ENCODE measurements at places on chromosomes 7 and 10.

DNA sequence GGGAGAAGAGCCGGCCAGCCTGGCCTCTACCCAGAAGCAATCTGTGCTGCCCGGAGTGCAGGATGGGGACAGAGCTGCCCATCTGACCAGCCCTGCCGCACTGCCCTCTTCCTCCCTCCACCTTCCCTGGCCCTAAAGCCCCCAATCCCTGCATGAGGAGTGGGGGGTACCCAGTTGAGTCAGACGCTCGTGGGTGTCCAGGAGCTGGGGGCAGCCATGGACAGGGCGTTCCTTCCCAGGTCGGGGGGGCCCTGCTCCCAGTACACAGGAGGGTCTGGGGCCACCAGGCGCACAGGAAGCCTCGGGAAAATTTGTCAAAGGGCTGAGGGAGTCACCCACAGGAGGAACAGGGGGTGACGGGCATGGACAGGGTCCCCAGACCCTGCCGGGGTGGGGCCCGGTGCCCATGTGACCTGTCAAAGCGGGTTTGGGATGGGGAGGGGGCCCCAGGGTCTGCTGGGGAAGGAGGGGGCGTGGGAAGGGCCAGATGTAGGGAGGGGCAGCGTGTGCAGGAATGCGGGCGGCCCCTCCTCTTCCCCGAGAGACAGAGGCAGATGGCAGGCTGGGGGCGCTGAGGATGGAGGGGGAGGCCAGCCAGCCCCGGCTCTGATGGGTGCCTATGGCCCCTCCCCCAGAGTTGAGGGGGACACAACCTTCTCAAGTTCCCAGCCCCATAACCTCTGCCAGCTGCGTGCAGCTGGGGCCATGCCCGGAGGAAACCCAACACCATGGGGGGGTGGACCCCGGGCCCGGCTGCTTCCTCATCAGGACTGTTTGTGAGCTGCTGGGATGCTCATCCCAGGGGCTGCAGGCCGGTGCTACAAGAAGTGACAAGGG, 21.5 kb upstream of the GRIFIN start:
- DNase-seq = no peak

DNA sequence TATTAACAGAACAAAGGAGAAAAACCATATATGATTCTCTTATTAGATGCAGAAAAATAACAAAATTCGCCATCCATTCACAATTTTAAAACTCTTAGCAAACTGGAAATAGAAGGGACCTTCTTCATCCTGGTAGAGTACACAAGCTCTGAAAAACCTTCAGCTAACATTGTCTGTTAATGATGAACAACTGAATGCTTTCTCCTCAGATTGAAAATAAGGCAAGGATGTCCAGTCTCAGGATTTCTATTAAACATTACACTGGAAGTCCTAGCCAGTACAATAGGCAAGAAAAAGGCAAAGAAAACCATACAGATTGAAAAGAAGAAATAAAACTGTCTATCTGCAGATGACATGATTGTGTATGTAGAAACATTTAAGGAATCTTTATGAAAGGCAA, 16.0 kb upstream of the CCNY start:
- no peak for DNase-seq

- no peak for DNase-seq
Measured at GRCh38 chr10:130858626-130859025, 452.9 kb downstream of the TCERG1L start.

DNA sequence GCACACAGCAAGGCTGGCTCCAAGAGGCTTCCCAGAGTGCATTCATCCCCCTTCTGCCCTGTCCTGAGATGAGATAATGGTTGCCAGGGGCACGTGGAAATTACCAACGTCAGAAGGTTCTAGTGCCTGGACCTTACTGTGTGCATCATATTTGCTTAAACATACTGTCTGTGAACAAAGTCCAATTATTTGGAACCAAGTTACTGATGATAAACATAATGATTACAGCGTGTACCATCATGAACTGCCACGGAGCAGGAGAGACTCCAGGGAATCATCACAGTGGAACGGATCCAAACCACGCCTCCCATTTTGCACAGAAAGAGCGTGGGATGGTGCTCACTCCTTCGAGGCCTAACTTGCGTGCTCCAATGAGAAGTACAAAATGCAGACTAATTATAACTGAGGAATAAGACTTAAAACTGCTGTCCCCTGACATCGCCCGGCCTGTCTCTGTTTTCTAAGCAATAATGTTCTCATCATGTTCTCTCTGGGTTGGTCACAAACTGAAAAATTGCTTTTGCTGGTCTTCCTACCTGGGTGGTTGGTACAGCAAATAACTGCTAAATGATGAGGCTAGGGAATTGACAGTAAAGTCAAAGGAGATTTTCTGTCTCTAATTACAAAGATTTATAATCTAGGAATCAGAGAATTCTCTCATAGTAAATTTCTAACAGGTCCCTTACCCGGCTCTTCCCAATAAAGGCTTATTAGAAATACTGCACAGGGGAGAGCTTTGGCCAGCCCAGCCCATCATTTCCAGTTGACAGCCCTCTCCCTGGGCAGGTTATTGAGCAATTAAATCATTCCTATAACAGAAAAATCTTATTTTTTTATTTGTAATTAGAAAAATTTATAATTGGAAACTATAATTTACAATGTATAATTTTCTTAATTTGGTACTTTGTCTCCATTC, 182.2 kb downstream of the CAMK1D start:
- no peak for DNase-seq

GRCh38 chr10:114206902-114207301, 27.7 kb downstream of the TDRD1 start:
- no peak for DNase-seq

DNA sequence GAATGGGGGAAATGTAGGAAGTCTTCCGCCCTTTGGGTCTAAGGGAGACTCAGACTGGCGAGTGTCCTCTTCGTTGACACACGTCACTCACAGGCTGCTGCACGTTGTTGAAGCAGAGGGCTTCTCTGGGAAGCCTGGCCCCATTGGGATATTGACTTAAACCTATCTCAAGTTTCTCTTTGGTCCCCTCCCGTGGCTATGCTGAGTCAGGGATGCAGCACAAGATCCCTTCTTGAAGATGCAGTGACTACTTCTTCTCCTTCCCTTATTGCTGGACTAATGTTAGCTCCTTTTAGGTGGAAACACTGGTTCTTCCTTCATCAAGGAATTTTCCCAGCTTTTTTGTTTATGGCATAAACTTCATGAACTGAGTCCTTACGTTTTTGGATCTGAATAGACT, 89.8 kb upstream of the CCDC71L start:
- DNase-seq = no peak

DNA sequence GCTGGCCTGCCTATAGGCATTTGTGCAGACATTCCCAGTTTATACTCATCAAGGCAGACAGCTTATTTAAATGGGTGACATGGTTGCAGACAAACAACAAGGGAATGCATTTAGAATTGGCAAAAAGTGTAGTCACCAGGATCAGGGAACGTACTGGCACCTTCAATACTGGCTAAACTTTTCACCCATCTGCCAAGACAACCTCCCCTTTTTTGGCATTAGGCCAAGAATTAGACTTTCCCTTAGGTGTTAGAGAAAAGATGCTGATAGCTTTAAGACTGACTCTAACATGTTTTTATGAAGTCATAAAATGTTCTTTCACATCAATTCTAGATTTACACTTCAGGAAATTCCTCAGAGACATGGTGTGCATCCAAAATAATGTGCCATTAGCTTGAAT, 365.9 kb downstream of the PHTF2 start:
- DNase-seq = no peak
